Left renal pelvis (tissue), 4 donors: ENCODE measurements at places on chromosomes 7 and 10. TPM values are rescaled to one million over a fixed set of nuclear protein-coding genes. Genes with fewer than 3 reads are reported as not detected.

Gene SSC4D
- polyA plus RNA-seq = 3.7 TPM

Gene CTAGE4
- polyA plus RNA-seq = 2.6 TPM

Gene VAX1
- not detected for polyA plus RNA-seq

DNA sequence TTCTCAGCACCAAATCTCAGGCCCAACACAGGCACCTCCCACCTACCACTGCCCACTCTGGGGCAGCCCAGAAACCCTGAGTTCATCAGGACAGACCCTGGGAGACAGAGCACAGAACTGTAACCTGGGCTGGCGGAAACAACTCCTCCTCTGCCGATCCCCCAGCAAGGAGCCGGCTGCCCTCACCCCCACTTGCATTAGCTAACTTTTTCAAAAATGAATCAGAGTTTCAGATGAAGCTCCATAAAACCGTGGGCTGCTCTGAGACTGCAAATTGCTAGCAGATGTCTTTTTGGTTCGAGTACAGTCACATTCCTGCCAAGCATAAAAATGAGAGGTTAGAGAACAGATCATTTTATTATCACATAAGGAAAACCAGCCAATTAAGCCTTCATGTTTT, 93.4 kb upstream of the PARD3 start:
- no peak for DNase-seq

- no peak for DNase-seq
These were observed 10.2 kb upstream of the CH25H start for GRCh38 chr10:89217057-89217990.

GRCh38 chr7:121410829-121411596, 14.9 kb upstream of the FAM3C start:
- no peak for DNase-seq

DNA sequence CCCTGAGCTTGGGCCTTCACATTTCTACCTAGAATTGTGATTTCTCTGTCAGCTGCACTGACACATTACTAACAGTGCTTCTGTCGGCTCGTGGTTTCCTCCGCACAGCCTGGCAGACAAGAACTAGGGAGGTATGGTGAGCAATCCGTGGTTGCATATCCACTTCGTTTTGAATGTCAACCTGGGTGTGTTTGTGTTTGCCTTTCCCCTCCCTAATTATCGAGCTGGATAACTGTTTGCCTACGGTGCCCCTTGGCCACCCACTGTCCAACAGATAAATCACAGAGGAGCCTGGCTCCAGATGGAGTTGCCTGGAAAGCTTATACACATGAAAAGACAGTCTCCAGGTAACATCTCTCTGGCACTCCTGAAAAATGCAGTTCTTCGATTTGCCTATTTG, 228.8 kb downstream of the TRIL start:
- no peak for DNase-seq

- DNase-seq = no peak
These were observed 50.1 kb downstream of the COL1A2 start for GRCh38 chr7:94444813-94445212.

DNA sequence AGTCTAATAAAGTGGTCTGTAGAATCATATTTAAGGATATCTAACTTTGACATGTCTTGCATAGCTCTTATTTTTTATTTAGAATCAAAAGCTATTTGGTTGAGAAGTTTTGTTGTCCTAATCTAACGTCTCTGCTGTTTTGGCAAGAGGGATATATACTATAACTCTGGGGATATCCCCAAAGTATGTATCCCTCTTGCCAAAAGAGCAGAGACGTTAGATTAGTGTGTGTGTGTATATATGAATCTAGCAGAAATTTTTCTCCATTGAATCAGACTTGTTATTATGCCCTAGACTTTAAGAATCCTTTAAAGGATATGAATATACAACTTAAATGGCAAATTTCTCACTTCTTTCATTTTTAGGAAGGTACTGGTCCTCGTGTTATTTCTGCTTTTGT, 9.6 kb downstream of the SMC3 start:
- no peak for DNase-seq

- DNase-seq = no peak
These were observed 92.2 kb downstream of the AVL9 start for GRCh38 chr7:32587411-32587948.

- no peak for DNase-seq
These were observed 47.2 kb downstream of the MALSU1 start for GRCh38 chr7:23346316-23346715.

DNA sequence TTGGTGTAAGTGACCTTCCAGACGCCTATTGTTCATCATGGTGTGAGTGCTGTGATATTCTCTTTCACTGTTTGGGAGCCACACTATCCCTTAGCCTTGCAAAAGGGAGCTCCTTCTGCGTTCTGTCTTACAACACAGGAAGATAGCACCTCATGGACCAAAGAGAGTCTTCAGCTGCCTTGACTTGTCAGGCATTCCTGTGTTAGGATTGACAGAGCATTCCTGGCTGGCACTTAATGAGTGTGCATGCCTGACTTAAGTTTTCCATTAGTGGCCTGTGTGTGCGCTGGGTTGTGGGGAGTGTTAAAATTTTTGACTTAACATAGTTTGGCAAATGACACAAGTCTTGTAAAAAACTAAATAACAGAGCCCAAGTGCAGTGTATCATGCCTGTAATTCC, 21.9 kb upstream of the MSRB2 start:
- DNase-seq = no peak

DNA sequence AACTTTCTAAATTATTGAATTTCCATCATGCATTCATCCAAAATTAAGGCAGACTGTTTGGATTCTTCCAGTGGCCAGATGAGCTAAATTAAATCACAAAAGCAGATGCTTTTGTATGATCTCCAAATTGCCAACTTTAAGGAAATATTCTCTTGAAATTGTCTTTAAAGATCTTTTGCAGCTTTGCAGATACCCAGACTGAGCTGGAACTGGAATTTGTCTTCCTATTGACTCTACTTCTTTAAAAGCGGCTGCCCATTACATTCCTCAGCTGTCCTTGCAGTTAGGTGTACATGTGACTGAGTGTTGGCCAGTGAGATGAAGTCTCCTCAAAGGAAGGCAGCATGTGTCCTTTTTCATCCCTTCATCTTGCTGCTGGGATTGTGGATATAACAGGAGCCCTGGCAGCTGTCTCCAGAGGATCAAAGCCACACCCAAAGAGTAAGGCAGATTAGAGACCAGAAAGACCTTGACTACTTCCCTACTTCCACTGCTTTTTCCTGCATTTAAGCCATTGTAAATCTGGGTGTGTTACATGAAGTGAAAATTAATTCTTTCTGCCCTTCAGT, 8.2 kb upstream of the CFAP69 start:
- no peak for DNase-seq

DNA sequence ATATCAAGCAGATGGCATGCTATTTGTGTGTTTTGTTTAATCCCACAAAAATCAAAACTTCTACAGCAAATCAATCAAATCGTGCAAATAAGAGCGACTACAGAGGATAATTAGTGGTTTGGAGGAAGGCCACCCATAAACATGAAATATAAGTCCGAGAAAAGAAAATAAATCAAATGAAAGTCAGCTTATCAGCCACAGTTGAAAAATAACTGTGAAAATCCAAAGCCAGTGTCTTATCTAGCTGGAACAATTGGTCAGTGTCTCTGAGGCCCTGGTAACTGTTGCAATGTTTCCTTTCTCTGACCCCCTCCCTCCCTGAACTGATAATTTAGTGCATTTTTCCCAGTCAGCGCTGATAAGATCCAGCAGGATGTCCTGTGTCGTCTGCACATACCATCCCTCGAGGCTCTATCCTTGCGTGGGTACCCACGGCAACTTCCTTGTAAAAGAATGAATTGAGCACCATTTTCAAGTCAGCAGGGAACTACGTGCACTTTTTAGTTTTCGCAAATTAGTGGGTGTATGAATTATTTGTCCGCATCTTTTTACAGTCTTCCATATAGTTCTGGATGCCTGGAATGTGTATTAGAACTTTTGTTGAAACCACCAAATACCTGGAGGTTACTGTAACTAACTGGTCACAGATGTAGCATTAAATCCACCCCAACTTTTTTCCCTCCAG, 10.8 kb upstream of the JCAD start:
- no peak for DNase-seq

GRCh38 chr10:21519397-21519933, 6.0 kb downstream of the SKIDA1 start:
- DNase-seq = no peak

GRCh38 chr7:69204943-69205342, 393.3 kb upstream of the AUTS2 start:
- no peak for DNase-seq

DNA sequence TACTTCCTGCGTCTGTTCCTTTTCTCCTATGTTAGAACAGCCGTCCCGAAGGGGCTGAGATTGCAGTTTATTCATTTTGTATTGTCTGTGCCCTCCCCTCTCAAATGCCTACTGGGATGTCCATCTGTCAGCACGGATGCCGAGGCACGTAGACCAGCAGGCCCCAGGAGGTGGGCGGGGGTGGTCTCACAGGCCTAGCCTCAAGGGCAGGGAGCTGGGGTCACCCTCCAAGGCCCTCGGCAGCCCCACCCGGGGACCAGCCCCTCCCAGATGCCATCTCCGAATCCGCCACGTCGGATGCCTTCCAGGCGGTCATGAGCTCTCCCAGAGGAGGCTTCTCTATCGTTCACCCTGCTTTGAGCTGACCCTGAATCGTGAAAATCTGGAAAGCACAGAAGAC, 59.7 kb downstream of the ELFN1 start:
- no peak for DNase-seq

DNA sequence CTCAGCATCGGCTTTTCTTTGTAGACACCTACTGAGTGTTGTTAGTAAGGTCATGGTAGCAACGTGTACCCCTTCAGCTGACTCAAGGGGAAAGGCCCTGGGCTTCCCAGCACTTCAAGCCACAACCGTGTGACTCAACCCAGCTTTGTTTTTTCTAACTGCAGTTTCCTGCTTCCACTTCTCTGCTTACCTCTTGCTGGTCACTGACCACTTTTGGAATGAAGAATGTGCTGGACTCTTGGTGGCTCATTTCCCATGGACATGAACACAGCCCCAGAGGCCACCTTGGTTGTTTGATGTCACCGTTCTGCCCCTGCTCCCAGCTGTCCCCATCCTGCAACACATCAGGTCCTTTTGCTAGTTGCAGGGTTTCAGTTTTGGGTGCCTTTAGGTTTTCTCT, 69.5 kb upstream of the ZNF438 start:
- no peak for DNase-seq
